ENCODE measurements at places on chromosomes 16 and 17.

- no peak for DNase-seq
Observed at GRCh38 chr17:27593232-27593856, 37.6 kb upstream of the LGALS9 start.

- peak; percentile 33 for DNase-seq
Observed at GRCh38 chr17:49624896-49625295, 49.2 kb downstream of the NXPH3 start.

- DNase-seq: no peak
Observed at GRCh38 chr17:47731396-47731795, 1.6 kb upstream of the TBX21 start.

DNA sequence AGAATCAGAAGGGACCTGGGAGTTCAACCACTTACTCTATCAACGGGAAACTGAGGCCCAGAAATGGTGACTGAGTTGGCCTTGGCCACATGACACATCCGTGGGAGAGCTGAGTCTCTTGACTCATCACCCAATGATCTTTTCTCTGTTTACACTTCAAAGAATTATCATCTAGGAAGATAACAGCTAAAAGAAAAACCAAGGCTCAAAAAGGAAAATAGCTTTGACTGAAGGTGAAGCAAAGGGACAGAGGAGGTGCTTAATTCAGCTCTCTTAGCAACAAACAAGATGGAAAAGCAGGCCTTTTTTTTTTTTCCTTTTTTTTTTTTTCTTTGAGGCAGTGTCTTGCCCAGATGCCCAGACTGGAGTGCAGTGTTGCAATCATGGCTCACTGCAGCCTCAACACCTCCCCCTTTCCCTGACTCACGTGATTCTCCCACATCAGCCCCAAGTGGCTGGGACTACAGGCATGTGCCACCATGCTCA lies 16.7 kb downstream of the ERCC4 start:
- peak; percentile 57 for DNase-seq

GRCh38 chr17:58764373-58764772 lies 8.7 kb downstream of the PPM1E start:
- DNase-seq: no peak

DNA sequence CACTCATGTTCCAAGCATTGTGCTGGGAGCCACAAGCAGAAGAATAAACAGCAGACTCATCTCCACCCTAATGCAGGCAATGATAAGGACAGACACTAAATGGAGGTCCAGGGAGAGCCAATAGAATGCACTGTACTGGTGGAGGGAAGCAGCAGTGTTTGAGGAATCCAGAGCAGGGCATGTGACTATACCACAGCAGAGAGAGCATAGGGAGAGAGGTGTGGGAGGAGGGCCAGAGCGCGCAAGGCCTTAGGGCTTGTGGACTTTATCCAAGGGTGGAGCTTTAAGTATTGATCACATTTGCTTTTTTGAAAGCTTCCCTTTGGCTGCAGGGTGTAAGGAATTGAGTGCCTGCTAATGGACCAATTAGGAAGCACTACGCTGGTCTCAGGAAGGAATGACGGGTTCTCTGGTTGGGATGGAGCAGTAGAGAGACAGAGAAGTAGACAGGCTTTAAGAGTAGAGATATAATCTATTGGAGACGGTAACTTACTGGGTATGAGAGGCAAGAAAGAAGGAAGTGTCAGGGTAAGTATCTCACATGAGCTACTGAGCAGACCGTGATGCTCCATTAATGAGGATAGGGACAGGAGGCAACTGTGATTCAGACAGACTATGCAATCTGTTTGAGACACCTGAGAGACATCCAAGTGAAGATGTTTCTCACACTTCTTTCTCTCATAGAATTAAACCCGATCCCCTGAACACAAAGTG lies 82.2 kb downstream of the MYO1D start:
- no peak for DNase-seq

- no peak for DNase-seq
Observed at GRCh38 chr16:5302372-5303114, 204.9 kb upstream of the EEF2KMT start.

DNA sequence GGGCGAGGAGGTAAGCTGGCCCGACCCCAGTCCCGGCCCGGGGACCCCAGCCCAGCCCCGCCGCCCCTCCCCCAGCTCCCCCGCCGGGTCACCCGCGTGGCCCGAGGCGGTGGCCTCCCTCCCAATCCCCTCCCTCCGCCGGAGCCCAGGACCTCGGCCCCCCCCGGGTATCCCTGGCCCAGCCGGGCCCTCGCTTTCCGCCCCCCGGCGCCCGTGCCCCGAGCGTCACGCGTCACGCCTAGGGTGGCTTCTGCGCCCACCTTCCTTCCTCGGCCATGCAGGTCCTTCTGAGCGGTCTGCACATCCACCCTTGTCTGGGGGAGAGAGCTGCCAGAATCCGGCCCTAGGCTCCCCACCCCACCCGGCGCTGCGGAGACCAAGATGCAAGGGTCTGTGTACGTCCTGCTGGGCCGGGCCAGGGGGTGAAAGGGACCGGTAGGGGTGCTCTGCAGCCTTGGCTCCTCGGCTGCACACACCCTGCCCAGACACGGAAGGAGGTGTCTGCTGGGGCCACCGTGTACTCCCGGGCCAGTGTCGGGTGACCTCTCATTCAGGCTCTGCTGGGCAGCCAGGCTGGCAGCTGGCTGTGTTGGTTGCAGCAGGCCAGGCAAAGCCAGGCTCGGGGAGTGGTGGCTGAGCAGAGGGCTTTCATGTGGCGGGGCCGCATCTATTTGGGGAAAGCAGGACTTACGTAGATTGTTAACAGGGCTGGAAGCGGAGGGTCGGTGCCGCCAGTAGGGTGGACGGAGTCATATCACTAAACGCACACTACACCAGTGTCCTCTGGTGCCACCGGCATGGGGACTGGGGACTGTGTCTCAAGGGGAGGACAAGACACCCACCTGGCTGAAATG lies 754 bp downstream of the RAB11FIP4 start:
- no peak for DNase-seq

DNA sequence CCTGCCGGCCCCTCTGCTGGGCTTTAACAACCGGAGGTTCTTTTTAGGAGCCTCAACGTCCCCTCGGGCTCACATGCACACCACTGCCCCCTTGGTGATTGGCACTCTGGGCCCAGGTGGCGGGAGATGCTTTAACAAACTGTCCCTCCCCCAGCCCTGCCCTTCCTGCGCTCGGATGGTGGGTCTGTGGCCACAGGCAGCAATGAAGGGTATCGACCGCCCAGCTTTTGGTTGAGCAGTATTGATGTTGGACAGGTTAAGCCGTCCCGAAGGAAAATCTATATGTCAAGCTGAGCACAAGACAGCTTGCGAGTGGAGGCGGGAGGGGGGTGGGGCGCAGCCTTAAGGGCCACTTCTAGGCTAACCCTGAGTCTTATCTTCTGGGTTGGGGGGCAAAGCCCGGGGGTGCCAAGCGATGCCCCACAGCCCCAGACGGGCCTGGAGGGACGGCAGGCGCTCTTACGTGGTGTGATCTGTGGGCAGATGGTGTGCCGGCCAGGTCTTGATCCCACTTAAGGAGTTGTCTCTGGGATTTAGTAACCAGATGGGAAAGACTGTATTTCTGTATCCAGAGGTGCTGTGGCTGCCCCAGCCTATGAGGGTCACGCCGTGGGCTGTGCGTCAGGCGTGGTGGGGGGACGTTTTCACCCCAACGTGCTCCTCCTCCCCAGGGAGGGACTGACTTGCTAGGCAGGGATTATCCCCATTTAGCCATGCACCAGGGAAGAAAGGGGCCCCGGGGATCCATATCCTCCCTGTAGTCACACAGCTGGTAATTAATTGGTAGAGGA lies 6.2 kb downstream of the GSE1 start:
- DNase-seq: no peak

- DNase-seq: no peak
Observed at GRCh38 chr17:41223821-41224220, 2.6 kb upstream of the KRTAP9-2 start.

DNA sequence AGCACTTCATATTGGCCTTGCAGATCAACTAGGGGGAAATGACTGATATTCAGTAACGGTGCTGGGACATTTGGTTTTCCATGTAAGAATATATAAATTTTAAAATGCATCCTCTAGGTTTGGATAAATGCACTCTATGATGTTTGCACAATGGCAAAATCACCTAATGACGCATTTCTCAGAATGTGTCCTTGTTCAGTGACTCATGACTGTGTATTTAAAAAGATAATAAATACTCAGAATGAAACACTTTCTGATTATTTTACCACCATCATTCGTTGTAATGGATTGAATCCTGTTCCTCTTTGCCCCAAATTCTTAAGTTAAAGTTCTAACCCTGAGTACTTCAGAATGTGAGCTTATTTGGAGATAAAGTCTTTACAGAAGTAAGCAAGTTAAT lies 17.2 kb upstream of the ADGRG1 start:
- DNase-seq: no peak

GRCh38 chr16:49824593-49824992 lies 31.3 kb downstream of the ZNF423 start:
- no peak for DNase-seq

GRCh38 chr17:67779098-67779672 lies 46.1 kb upstream of the BPTF start:
- DNase-seq: no peak

GRCh38 chr16:22721511-22722100 lies 92.4 kb upstream of the HS3ST2 start:
- no peak for DNase-seq

GRCh38 chr17:75823257-75824041 lies 20.8 kb downstream of the UNC13D start:
- no peak for DNase-seq

- DNase-seq: no peak
Observed at GRCh38 chr16:83978401-83978904, 10.4 kb downstream of the NECAB2 start.

- DNase-seq: no peak
Observed at GRCh38 chr16:81544261-81544660, 99.7 kb downstream of the CMIP start.

- no peak for DNase-seq
Observed at GRCh38 chr16:71880176-71880575, 3.8 kb downstream of the ZNF821 start.

DNA sequence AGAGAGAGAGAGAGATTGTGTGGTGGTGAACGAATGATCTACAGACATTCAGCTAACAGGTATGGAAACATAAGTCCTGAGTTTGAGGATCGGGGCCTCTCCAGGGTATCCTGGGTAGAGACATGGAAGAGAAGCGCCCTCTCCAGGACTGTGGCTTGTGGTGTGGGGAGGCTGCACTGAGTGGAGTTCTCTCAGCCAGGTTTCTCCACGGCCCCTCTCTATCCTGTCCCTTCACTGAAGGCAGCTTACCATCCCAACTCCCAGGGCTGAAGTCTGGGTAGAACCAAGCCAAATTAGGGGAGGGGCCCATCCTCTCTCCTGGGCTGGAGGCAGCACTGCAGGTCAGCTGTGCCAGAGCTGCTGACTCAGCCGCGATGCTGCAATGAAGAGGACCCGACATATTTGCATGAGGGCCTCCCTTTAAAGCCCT lies 6.2 kb downstream of the C1QL1 start:
- no peak for DNase-seq

DNA sequence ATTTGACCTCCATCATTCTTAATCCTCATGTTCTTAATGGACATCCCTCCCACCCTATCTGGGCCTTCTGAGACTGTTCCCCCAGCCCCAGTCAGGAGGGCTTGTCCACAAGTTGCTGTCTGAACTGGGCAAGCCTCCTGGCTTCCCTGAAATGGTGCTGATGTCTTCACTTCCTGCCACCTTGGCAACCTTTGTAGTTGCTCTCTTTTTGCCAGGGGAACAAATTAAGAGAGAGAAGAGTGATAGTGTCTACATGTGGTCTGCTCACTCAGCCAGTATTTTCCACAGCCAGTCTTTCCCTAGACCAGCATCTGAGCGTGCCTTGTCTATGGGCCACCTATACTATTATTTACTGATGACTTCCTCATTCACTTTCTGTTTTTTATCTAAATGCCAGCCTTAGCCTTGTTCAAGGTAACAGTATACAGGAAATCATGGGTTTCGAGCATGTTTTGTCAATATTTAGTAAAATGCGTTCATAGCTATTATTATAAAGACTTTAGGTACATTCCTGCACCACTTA lies 710.1 kb downstream of the MAF start:
- DNase-seq: no peak

DNA sequence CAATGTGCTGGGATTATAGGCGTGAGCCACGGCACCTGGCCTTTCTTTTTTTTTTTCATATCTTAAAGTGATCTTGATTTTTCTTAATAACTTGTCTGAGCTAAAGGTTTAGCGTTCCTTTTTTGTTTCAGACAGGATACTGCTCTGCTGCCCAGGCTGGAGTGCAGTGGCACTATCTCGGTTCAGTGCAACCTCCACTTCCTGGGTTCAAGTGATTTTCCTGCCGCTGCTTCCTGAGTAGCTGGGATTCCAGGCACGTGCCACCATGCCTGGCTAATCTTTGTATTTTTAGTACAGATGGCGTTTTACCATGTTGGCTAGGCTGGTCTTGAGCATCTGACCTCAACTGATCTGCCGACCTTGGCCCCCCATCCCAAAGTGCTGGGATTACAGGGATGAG lies 4.0 kb downstream of the RUSF1 start:
- DNase-seq: no peak

DNA sequence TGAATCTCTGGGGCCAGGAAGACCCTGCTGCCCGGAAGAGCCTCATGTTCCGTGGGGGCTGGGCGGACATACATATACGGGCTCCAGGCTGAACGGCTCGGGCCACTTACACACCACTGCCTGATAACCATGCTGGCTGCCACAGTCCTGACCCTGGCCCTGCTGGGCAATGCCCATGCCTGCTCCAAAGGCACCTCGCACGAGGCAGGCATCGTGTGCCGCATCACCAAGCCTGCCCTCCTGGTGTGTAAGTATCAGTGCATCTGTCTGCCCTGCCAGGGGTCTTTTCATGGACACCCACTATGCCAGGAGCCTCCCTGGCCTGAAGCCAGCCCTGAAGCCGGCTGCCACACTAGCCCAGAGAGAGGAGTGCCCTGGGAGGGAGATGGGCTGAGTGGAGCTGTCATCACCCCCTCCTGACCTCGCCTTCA lies at the start of gene CETP:
Gene CETP, plus strand, starts transcription at position 100 of the 431 bp plus-strand sequence. Its CDS starts 30 bp downstream, at position 130.
- DNase-seq: no peak

- DNase-seq: peak; percentile 48
Observed at GRCh38 chr17:37478187-37478586, 11.5 kb upstream of the DUSP14 start.

GRCh38 chr16:70473446-70474319 lies 19.3 kb downstream of the FCSK start:
- DNase-seq: no peak

- DNase-seq: no peak
Observed at GRCh38 chr17:36030956-36031355, 13.2 kb upstream of the CCL23 start.

GRCh38 chr16:2233872-2234812 lies 2.1 kb upstream of the DNASE1L2 start:
- DNase-seq: no peak

DNA sequence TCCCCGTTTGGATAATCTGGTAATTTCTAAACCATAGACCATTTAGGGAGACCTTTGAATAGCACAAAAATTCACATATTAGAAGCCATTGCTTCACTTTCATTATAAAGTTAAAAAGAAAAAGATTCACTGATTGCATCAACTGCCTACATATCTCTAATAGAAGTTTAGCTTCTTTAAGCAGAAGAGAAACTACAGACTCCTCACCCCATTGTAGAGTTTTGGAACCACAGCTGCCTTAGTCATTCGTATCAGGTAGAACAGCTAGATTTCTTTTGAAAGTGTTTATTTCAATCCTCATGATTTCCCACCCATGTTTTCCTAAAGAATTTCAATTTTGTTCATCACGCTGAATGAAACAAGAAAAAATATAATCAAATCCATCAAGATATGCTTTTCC lies 144.8 kb downstream of the CDH8 start:
- no peak for DNase-seq

Data from HFFc6 (cell line).